Vein endothelial cell (primary cell): ENCODE measurements at places on chromosomes 1 and 21. TPM values are rescaled to one million over a fixed set of nuclear protein-coding genes. Genes with fewer than 3 reads are reported as not detected.

Gene COP1
- 68.9 and 76.2 TPM in 2 replicates for total RNA-seq

Gene ETV3L
- total RNA-seq = not detected in 2 replicates

Gene FAM167B
- 1.3 and 2.9 TPM in 2 replicates for total RNA-seq

Gene TTLL10
- not detected in 2 replicates for total RNA-seq

Gene ZBTB21
- total RNA-seq = 9.8 and 10.0 TPM in 2 replicates

Gene CELA2A
- not detected in 2 replicates for total RNA-seq

Gene CFAP57
- 0.10 and 1.3 TPM in 2 replicates for total RNA-seq

Gene LDLRAD1
- not detected in 2 replicates for total RNA-seq

Gene LGALS8
- 67.6 and 92.6 TPM in 2 replicates for total RNA-seq
